ENCODE measurements at places on chromosomes 4 and X. TPM values are rescaled to one million over a fixed set of nuclear protein-coding genes. Genes with fewer than 3 reads are reported as not detected.

Gene RPA4
- 0.93 TPM for total RNA-seq

Gene WAS
- 3.4 TPM for total RNA-seq

Gene GAB3
- 1.7 TPM for total RNA-seq

Gene MAB21L2
- 0.42 TPM for total RNA-seq

Gene TBX22
- not detected for total RNA-seq

Gene NHSL2
- 1.2 TPM for total RNA-seq

Gene PPP4R3C
- total RNA-seq = not detected

Gene TAPT1
- total RNA-seq = 15.7 TPM

Gene ETNPPL
- total RNA-seq = 16.6 TPM

Gene SHISA3
- total RNA-seq = 0.69 TPM

Gene DGKK
- total RNA-seq = not detected

Gene SMIM9
- not detected for total RNA-seq

Gene NSG1
- total RNA-seq = not detected

- DNase-seq = no peak
Measured at GRCh38 chr4:10706236-10706635, 21.7 kb upstream of the CLNK start.

DNA sequence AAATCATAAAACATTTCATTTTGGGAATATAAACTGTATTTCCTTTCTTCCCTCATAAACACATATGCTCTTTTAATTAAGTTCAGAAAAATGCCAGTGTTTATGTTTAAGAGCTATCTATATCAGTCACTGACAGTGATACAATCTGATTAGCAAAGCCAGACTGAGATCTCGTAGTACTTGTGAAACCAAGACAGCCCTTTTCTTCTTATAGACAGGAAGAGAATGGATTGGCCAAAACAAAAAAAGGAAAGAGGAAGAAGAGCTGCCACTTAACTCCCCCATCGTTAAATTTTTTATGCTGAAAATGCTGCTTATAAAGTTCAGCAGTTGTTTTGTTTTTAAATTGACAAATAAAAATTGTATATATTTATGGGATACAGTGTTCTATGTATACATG is 87.4 kb downstream of the PLAC1 start:
- DNase-seq = no peak

DNA sequence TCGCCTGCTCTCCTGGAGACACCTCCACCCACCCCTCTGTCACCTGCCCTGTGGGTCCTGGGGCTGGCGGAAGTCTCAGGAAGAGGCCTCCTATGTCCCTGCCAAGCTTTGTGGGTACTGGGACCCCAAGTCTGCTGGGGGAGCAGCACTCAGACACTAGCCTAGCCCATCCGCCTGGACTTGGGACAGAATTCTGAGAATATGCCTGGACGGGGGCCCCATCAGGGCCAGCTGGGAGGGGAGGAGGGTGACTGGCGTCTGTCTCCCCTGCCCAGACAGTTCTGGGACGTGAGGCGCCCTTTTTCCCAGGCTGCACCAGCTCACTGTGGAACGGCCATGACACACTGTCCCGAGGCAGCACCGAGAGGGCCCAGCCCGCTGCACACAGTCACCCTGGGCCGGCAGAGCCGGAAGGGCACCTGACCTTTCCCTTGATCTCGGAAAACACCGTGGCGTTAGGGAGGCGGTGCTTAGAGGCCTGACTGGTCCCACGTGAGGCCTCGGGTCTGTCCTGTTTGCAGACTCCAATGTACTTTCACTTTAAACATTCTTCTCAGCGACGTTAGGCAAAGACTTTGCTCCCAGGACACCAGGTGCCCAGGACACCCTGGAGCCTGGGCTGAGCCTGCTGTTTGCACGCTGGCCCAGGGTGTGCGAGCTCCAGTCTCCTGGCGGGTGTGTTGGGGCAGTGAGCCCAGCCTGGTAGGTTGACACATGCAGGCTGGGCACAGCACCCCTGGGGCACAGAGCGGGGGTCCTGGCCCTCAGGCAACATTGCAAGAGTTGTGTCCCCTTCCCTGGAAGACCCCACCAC is 700 bp downstream of the SLC26A1 start:
- peak; percentile 96 for DNase-seq

DNA sequence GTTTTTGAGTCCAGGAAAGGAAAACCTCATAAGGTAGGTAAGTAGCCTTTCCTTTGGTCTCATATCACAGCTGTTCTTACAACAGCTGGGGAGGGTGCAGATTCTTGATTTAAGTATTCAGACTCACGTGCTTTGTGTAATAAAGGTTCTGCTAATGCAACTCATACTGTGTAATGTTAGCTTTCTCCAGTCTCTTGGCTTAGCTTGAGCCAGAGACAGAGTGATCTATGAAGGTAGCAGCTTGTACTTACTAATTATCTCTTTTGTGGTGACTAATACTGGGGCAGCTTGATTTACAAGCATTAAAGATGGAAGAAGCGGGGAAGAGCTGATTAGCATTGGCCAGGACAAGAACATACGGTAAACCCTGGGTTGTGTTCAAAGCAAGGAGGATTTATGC is 80.3 kb downstream of the LNX1 start:
- no peak for DNase-seq

DNA sequence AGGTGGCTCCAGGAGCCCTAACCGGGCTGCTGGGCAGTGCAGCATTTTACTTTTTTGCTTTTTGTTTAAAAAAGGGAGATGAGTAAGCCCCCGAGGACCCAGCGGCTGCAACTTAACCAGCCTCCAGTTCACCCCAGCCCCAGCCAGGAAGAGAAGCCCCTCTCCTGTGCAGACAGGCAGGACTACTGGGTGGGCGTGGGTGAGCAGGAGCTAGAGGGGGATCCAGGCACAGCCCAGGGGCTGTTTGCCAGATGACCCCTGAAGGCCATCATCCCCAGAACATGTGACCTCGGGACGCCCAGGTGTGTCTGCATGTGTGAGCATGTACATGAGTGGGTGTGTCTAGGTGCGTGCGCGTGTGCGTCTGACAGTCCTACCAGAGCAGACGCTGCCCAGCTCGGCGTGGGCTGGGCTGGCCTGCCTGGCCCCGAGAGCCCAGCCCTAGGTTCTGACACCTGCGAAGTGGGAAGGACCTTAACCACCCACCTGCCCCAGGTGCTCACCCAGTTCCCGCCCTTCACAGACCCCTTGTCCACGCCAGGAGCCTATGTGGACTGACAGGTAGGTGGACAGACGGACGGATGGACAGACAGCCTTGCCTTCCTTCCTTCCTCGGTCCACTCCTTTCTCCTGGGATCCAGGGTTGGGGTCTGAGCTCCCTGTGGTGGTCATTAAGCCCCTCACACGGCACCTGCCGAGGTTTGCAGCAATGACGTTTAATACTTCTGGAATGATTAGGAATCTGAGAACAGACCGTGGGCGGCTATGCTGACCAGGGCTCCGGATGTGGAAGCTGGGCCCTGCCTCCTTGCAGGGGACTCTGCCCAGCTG is 7.8 kb upstream of the HAUS3 start:
- no peak for DNase-seq

- no peak for DNase-seq
Measured at GRCh38 chrX:111114806-111115205, 18.8 kb downstream of the PAK3 start.

DNA sequence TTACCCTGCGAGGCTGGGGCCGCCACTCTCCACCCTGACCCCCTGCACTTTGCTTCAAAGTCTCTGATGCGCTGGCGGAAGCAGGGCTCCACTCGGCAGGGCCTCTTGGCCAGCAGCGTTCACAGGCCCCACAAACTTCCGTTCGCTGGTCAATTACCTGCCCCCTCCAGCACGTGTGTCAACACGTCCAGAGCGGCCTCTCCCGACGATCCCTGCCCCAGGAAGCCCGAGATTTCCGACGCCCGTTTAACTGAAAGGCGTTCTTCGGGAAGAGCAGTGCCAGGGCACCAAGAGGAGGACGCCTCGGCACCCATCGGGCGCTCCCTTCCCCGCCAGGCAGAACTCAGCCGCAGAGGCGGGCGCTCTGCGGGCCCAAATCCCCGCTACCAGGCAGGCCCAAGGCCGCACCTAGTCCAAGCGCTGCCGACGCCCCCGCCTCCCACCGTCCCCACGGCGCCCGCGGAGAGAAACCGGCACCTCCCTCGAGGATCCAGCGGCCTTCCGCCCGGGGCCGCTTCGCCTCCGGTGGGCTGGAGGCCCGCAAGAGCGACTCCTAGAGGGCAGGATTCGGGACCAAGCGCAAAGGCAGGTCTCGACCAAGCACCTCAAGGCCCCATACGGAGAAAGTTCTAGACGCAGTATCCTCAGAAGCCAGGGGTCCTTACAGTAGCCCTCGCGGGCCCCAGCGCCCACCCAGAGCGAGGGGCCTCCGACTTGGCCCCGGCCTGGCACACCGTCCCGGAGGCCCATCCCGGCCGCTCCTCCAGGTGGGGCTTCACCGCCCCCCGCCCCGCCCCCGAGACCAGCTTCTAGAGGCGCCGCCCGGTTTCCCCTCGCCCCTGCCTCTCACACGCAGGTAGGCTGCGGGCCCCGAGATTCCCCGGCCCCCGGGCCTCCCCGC is 586 bp downstream of the BCAP31 start:
- DNase-seq = peak; percentile 55

- DNase-seq = no peak
Measured at GRCh38 chr4:168522829-168523489, 26.1 kb downstream of the PALLD start.

DNA sequence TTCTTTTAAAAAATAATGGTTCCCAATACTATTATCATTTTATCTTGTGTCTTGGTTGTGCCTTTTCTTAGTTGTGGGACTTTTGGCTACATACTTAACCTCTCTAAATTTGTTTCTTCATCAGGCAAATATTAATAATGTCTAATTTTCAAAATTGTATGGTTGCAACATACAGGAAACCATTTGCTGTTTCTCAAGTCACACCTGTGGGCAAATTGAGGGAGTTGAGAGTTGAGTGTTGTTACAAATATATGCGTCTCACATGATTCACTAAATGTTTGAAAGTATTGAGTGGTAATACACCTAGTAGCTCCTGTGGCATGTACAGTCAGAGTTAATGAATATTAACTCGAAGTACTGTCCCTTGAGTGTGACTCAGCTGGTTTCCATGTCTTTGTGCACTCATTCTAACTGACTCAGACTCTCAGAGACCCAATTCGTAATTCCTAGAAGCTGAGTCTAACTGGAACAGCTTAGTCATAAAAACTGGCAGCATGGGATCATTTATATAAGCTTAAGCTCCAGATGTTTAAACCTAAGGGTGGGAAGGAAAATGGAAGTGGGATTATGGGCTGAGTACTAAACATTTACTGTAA is 802.4 kb downstream of the TRIML1 start:
- no peak for DNase-seq

DNA sequence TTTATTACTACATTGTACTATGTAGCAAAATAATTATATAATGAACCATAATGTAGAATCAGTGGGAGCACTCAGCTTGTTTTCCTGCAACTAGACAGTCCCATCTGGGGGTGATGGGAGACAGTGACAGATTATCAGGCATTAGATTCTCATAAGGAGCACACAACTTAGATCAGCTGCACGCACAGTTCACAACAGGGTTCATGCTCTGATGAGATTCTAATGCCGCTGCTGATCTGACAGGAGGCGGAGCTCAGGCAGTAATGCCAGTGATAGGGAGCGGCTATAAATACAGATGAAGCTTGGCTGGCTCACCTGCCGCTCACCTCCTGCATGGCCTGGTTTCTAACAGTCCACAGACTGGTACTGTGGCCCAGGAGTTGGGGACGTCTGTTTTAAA is 199.2 kb downstream of the MAB21L2 start:
- DNase-seq = no peak

DNA sequence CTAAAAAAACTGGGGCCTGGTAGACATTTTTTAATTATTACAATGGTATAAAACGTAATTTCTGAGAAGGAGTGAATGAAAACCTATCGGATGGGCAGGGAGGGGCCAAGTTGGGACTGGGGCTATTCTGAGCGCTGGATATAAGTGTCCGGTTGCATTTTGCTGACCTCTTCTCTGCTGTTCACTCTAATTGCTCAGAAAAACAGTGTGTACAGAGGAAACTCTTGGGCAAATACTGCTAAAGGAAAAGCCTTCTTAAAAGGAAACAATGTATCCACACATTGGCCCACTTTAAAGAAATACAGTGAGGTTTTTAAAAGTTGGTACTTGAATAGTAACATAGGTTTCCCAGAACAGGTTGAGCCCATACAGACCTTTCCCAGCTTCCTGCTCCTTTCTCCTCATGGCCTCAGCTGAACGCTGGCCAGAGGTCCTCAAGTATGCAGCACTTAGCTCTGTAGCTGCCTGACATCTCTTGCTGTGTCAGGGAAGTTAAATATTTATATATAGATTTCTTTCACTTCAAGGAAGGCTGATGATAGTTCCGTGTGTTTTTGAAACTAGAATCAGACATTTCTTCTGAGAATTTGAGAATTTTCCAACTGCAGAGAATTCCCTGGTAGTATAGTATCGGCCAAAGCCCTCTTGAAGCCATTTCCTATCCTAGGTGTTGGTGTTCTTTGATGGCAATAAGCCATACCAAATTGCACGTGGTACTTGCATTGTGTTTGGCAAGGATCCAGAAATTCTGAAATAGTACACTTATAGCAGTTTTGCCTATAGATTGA is 97.1 kb upstream of the SLC4A4 start:
- no peak for DNase-seq

GRCh38 chrX:10615931-10616774 is 4.2 kb downstream of the MID1 start:
- DNase-seq = peak; percentile 35

DNA sequence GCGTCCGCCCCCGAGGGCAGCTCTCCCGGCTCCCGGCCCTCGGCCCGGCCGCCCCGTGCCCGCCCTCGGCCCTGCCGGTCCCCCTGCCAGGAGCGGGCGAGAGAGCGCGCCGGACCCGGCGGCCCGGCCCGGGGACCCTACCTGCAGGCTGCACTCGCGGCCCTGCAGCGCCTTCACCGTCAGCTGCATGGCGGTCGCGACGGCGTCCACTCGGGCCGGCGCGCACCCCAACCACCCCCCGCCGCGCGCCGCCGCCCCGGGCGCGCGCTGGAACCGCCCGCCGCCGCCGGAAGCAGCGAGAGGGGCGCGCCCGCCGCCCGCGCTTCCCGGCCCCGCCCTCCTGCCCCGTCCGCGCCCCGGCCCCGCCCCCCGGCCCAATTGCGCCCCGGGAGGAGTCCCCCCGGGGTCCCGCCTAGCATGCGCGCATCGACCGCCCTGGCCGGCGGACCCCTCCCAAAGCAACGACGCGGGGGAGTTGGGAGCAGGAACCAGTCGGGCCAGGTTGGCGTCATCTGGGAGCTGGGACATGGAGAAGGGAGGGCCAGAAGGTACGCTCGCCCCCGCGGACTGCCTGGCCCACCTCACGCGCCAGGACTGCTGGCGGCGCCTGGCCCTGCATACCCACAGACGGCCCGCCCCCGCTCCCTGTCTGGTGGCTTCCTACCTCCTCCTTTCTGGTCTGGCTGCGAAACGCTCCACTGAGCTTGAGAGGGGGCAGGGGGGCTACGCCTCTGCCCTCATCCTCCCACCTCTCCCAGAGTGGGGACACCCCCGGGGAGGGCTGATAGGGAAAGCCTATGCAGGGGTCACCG is at the start of gene UBL4A:
Gene UBL4A, minus strand, starts transcription at position 220 of the 812 bp plus-strand sequence. Its CDS starts 31 bp downstream, at position 189.
- DNase-seq = peak; percentile 62

DNA sequence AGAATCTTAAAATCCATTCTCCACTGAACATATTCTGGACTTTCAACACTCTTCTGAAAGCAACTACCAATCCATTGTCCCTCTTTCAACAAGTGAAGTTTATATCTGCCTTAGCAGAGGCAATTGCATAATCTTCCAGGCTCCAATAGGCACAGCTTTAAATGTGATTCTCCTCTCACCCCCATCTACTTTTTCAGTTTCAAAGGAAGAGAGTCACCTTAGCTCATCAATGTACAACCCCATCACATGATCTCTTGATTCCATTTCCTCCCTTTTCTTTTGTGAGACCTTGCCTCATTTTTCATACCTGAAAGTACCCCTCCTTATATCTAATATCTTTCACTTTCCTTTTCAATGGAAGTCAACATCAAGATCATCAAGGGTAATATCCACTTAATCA is 921.7 kb upstream of the EPHA5 start:
- DNase-seq = no peak

Measured in right lobe of liver (tissue), 6 donors.